Stimulated activated naive CD4-positive, alpha-beta T cell (primary cell): ENCODE measurements at places on chromosomes 12 and 14.
A peak's percentile ranks its signal among the peaks of the same experiment; 100 is the strongest.

- no peak for DNase-seq
These were observed 1.3 kb downstream of the GOLT1B start for GRCh38 chr12:21502872-21503271.

GRCh38 chr12:12323118-12323517, 26.9 kb downstream of the MANSC1 start:
- no peak for DNase-seq

DNA sequence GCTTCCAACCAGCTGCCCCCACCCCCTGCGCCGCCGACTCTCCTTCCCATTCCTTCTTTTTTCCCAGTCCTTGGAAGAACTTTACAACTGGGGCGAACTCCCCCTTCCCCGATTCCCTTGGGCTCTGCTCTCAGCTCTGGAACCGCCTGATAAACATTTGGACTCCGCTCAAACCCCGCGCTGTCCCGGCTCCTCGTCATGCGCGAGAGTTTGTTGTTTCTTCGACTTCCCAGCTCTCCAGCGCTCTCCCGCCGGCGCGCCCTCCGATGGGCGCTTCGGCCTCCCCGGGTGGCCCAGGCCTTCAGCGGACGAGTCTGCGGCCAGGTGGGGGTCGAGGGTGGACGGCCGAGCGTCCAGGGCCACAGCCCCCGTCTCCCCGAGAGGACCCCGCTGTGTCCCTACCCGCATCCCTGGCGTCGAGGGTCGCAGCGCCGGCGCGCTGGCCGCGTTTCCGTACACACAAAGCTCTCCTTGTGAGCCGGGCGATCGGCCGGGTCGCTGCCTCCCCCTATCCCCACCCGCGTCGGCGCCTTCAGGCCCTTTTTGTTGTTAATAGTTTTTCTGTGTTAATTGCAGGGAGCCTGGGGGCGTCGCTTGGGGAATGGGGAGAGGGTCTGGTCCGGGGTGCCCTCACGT, 847 bp downstream of the MMP14 start:
- peak; percentile 34 for DNase-seq

DNA sequence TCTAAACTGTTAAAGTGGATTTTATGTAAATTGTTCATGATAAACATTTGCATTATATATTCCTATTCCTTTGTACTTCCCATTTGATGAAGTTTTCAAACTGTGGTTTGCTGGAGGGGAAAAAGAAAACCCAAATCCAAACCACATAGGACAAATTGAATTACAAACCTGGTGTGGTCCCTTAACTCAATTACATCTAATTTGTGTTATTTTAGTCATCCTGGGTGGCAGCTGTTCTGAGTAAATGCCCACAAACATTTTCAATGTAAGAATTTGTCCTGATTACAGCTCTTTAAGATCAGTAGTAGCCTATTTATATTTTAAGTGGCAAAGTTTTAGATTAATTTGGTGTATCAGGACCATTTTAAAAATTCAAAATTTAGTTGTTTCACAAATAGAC, 153.9 kb downstream of the RAD51B start:
- DNase-seq, result no peak

GRCh38 chr12:124279846-124280360, 15.0 kb upstream of the RFLNA start:
- no peak for DNase-seq
